ENCODE measurements at places on chromosomes 12 and 14.
A peak's percentile ranks its signal among the peaks of the same experiment; 100 is the strongest.

- no peak for DNase-seq
Observed at GRCh38 chr14:64733321-64733720, 29.1 kb downstream of the PLEKHG3 start.

GRCh38 chr12:98592825-98593322 lies 612 bp upstream of the SLC25A3 start:
- DNase-seq = peak; percentile 32

- no peak for DNase-seq
Observed at GRCh38 chr12:92828565-92828964, 100.5 kb downstream of the EEA1 start.

DNA sequence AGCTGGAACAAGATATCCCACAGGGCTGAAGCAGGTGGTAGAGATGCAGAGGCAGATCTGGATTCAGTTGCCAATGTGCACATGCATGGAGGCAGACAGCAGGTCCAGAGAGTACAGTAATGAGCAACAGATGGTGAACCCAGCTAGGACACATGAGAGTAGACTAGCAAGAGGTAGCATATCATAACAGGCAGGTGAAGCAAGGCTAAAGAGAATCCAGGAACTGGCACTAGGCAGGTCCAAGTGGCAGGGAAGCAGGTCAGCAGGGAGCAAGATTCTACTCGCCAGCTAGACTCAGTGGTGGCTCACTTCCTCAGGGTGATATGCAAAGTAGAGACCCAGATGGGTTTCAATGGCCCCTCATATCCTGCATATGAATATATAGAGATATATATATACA lies 15.3 kb upstream of the MYF6 start:
- no peak for DNase-seq

GRCh38 chr14:86777963-86778602 lies 1214.9 kb downstream of the GALC start:
- DNase-seq = no peak

All from hepatocyte (in vitro differentiated cells).